ENCODE measurements at places on chromosomes 2 and 18.

DNA sequence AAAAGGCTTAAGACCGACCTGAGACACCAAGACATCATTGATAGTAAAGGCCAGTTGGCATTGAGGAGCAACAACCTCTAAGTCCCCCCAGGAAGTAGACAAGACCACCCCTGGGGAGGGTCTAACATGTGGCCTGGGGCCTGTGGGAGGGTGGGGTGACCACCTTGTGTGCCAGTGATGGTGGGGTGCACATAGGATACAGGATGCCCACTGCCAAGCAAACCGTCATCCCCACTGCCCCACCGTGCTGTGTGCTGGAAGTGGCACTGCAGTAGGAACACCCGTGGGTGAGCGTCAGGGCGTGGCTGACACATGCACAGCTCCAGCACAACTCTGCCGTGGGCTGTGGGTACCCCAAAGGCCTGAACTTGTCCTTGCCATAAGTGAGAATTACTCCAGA is 84.3 kb upstream of the LGALSL start:
- DNase-seq, result no peak

DNA sequence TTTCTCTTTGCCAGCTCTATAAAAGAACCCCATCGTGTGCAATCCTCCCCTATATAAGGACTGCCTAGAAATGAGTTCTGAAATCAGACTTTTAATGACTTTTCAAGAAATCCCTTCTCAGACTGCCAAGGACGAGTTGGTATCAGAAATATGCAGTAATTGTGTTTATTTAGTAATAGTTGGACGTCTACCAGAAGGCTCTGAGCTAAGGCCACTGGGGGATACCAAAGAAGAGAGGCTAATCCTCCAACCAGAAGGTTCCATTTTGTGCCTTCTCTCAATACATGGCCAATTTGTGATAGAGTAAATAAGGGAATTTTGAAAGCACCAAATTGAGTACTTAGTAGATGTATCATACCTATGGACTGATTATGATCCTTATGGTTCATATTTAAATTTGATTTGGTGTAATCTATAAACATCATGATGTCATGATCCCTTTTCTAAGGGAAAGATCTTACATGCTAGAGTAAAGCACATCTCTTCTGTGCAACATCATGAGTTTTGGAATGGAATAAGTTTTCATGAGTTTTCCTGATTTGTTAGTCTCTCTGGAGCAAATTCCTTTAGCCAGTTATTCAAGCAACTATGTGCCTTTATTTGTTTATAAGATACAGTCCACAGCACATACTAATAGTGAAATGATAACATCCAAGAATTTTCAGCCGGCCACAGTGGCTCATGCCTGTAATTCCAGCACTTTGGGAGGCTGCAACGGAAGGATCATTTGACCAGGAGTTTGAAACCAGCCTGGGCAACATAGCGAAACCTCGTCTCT is 82.2 kb upstream of the LTBP1 start:
- DNase-seq, result no peak

- DNase-seq, result no peak
Observed at GRCh38 chr2:45009928-45010701, 863 bp upstream of the SIX2 start.

GRCh38 chr2:109727929-109728447 is 66.1 kb upstream of the RGPD5 start:
- DNase-seq, result no peak

DNA sequence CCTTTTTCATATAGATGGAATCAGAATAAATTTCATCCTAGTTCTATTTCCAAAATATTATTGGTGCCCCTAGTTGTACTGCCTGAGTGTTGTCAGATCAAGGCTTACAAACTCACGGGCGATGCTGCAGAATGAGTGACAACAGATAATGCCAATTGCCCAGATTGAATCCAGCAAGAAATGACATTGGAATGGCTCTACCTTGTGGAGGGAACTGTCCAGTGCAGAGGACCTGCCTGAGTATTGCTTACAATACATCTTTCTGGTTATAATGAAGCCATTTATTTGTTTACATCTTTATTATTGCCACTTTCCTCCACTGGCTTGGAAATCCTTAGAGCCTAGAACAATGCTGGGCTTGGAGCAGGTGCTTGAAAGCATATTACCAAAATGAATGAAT is 7.8 kb upstream of the IL1R2 start:
- no peak for DNase-seq

DNA sequence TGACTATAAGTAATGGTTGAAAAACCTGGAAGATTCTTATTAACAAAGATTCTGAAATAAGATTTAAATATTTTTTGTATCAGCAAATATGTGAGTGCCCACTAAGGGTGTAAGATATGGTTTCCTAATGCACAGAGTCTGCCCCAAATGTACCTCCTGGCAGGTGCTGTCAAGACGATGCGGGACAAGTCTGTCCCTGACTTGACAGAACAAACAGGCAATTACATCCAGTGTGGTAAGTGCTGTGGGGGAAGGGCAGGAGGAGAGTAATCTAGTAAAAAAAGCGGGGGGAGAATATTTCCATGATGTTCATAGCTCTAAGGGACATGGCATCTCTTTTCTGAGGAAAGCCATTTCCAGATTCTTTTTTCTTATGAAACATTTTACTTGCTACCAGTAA is 127.5 kb downstream of the COL4A4 start:
- no peak for DNase-seq

DNA sequence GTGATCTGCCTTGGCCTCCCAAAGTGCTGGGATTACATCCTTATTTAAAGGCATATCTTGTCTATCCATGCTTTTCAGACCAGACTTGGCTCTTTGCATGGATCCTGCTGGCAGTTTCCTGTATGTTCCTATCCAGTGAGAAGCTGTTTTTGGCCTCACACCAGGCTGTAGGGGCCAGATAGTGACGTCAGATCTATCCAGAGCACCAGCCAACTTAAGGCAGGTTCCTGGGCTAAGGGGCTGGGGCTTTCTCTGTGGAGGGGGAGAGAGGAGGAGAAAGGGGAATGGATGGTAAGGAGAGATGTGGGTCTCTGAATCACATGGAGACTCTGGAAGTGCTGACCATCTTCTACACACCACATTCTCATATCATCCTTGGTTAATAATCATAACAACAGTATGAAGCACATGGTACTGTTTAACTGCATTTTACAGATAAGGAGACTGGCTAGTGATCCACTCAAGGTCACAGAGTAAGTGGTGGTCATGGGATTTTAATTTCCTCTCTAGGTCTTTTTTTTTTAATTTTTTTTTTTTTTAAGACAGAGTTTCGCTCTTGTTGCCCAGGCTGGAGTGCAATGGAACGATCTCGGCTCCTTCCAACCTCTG is 2.0 kb upstream of the FAM117B start:
- no peak for DNase-seq

DNA sequence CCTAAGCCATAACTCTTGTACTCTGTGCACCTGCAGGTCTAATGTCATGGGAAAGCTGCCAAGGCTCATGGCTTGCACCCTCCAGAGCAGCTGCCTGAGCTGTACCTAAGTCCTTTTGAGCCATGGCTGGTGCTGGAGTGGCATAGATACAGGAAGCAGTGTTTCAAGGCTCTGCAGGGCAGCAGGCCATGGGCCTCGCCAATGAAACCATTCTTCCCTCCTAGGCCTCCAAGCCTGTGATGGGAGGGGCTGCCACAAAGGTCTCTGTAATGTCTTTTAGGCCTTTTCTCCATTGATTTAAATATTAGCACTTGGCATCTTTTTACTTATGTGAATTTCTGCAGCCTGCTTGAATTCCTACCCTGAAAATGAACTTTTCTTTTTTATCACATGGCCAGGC is 108.5 kb downstream of the PTH2R start:
- no peak for DNase-seq

- no peak for DNase-seq
Observed at GRCh38 chr2:100222844-100223243, 80.5 kb upstream of the AFF3 start.
